ENCODE measurements at places on chromosomes 6 and 20. TPM values are rescaled to one million over a fixed set of nuclear protein-coding genes. Genes with fewer than 3 reads are reported as not detected.

DEFB124 gene
- total RNA-seq, result not detected

CNR1 gene
- 0.67 TPM for total RNA-seq

DNA sequence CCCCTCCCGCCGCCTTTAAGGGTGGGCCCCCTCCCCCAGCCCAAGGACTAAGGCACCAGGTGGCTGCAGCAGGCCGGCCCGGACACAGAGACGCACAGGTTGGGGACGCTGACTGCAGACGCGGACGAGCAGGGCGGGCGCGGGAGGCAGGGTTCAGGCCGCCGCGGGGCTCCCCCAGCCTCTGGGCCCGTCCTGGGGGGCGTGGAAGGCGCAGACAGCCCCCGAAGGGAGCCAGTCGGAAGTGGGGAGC lies 9.3 kb downstream of the DUSP15 start:
- no peak for DNase-seq

DNA sequence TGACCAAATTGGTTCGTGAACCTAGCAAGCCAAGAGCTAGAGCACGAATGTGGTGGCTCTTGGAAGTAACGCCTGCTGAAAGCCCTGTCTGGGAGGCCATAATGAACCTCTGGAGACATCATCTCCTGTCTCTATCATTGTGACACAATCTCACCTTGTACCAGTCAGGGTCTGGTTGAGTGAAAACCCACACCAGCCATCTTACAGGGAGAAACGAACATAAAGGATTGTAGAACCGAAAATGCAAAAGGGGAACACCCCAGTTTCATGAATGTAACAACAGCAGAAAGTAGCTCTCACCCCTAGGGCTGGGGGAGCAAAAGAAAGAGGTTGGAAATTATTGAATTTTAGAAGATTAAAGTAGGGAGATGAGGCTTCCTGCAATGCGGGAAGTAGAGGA lies 50.9 kb upstream of the TAB2 start:
- no peak for DNase-seq

DNA sequence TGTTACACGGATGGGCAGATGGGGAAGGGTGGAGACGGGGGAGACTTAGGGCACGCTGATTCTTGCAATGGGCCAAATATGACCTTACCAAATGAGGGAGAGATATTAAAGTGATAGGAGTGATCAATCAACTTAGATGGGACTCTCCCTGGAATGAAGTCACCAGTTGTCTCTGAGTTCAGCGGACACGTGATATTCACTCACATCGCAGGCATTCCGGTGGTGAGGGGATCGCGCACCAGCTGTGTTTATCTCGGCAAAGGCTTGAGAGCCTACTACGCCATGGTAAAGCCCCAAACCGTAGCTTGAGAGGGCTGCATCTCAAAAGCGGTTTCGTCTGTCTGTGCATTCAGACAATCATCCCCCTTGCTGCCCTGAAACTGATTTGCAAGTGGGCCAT lies 5.5 kb downstream of the BMP7 start:
- DNase-seq, result no peak

DNA sequence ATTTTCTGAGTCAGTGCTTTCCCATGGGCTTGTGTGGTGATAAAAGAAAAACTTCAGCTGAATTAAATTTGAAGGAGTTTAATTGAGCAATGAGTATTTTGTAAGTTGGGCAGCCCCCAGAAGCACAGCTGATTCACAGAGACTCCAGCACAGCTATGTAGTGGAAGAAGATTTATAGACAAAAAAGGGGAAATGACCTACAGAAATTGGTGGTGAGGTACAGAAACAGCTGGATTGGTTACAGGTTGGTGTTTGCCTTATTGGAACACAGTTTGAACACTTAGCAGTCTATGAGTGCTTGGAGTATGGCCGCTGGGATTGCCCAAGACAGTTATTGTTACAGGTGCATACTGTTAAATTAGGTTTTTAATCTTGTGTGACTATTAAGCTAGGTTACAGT lies 96.9 kb upstream of the PTPRK start:
- DNase-seq, result no peak
